ENCODE measurements at places on chromosomes 2 and 18.

- no peak for DNase-seq
Measured at GRCh38 chr2:238107525-238108422, 7.6 kb downstream of the ESPNL start.

GRCh38 chr2:174499371-174499770, 12.5 kb upstream of the GPR155 start:
- no peak for DNase-seq

DNA sequence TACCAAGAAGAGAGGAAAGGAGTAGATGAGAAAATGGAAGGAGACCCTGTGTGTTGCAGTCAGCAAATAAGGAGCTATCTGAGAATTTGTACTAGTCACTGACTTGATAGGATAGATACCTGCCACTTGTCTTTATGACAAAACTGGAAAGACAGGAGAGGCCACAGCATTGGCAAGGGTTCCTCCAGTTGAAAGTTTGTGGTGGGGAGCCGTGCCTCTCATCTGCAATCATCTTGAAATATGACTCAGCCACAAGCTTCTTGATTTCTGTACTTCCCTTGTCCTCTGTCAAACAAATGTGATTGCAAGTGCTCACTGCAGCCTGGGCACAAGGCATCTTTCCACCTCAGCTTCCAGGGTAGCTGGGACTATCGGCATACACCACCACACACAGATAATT, 99.1 kb downstream of the GREB1L start:
- DNase-seq: no peak

- no peak for DNase-seq
Measured at GRCh38 chr18:59876310-59876626, 23.5 kb upstream of the PMAIP1 start.

- DNase-seq: no peak
Measured at GRCh38 chr2:210443527-210443926, 33.0 kb downstream of the LANCL1 start.

DNA sequence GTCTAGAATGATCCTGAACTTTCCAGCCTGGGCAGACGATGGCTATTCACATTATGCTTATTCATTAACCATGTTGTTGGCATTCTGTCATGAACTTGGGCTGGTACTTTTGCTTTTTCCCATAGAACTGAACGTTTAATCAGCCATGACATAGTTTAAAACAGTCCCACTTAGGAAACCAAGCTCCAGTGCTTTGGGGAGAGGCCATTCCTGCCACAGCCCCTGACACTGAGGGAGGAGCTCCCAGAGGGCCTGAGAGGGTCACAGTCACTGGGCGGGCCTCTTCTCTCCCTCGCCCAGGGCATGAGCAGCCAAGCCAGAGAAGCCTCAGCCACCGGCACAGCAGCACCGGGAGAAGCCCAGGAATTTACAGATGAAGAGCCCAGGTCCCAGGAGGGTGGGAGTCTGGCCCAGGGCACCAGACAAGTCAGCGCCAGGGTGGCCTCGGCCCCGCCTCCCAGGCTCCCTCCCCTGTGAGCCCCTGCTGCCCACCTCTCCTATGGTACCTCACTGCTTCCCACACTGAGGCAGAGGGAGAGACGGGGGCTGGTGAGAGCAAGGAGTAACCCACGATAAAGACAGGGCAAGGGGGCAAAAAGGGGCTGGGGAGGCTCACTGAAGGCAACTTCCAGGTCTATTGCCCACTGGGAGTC, 33.6 kb downstream of the MAL start:
- DNase-seq: no peak

- no peak for DNase-seq
Measured at GRCh38 chr2:193965263-193965662, 1691.8 kb upstream of the SLC39A10 start.

DNA sequence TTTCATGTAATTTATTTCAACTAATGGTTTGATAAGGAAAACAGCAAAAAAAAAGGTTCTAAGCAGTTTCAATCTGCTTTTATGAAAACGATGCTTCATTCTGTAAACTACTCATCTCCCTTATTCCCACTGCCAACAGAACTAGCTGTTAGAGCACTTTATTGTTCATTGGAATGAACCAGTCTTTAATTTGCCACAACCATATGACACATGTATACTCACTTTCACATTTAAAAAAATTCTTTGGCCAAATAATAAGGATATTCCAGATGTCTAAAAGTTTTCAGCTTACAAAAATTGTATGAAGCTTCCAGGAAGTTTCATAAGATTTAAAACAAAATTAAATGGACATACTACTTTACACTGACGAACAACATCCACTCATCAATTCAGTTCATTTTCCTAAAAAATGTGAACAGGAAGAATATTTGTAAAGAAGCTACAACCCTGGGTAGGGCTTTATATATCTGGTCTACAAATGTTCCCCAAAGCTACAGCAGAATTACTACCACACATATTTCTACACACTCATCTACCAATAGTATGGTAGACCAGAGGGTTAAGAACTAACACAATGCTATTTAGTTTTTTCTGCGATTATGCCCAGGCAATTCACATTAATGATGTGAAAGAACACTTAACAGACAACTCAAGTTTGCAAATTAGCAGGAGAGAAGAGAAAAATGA, 37.7 kb downstream of the ZNF521 start:
- DNase-seq: no peak

GRCh38 chr2:55610954-55611743, 6.3 kb downstream of the PPP4R3B start:
- no peak for DNase-seq

GRCh38 chr2:37326285-37326684, 1.7 kb upstream of the PRKD3 start:
- no peak for DNase-seq

DNA sequence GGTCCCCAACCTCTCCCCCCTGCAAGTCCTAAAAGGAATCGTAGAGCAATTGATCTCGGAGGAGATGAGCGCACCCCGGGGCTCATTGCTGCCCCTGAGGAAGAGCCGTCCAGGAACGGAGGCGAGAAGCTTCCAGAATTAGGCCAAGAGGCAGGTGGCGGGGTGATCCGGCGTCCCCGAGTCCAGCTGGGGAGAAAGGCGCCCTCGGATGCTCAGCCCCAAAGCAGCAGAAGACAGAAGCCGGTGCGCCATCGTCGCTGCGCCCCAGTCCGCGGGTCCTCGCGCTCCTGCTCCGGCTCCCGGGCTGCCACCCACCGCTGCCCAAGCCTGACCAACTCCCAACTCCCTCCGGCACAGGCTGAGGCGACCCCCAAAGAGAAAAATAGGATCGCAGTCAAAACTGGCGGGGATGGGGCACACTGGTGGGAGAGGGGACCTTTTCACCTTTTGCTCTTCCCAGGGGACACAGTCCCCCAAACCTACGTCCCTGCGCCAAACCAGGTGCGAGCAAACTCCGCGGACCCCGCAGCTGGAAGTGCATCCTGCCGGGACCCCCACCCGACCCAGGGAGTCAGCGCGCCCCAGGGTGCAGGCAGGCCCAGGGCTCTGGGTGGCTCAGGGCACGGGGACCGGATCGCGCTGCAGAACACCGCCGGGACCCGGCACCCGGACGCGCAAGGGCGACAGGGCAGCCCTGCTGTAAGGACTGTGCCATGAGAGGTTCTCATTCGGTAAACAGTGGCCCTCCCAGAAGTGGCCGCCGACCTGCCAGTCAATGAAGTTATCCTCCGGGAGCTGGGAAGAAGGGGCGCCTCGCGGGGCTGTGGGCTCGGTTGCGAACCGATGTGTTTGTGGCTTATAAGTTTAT, 8.4 kb upstream of the MEIS1 start:
- DNase-seq: no peak

DNA sequence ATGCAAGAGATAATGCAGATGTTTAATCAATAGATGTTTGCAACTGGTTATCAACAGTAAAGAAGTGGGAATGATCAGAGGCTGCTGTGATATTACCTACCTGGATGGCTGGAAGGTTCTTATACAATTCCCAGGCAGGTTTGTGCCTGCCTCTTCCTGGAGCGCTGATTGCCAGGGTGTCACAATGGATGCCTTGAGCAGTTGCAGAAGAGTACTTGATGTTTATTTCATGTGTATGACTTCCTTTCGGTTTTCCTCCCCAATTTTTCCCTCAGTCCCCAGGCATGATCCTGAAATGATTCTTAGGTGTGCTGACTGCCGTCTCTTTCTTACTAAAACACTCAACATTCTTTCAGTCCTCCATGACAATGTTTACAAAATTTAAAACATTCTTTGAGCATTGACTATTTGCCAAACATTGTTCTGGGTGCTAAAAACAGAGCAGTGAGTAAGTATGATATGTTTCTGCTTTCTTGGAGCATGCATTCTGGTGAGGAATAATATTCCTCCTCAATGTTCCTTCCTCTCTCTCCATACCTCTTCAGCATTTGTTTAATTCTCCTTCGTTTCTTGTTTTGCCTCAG, 416.6 kb upstream of the TRIB2 start:
- DNase-seq: no peak

DNA sequence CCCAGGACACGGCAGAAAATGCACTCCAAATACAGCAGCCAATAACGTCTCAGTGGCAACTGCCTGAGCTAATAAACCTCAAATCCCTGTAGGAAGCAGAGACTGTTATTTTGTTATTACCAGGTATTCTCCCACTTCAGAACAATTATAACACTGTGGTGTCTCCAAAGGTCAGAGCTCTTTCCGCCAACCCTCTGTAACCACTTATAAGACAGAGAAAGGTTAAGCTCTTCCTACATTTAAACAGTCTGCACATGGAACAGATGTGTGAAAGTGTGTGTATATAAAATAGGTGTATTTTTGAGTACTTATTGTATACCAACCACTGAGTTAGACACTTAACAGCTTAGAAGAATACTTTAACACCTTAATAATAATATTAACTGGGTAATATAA, 64.1 kb downstream of the FBXO15 start:
- no peak for DNase-seq

DNA sequence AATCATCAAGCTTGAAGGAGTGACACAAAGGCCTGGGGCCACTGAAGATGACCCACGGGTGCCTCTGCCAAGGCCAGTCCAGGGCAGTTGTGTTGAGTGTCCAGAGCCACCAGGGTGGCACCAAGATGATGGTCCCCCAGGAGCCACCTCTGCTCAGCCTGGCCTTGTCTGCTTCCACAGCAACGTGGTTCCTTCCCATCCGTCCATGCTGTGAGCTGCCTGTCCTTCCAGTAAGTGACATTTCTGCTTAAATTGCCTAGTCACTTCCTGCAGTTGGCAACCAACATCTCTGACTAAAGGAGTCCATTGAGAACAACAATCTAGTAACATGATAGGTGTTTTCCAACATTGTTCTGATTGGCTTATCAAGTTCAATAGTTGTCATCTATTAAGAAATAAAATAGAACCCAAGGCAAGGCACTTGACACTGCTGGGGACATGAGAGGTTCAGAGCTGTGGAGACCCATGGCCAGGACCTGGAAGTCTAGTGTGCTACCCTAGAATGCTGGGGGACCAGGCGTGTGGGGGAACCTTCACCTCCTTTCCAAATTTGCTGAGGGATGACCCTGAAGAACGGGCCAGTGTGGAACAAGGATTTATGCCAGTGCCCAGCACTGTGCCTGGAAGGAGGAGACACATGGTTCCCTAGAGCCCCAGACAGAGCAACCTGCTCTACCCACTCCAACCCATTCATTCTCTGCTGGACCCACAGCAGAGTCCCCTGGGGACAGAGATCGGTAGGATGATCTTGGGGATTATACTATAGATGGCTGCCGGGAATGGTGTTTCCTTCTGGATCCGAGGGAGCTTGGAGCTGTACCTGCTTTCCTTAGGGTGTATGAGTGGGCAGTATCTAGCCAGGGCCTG, 98.9 kb upstream of the EPC2 start:
- no peak for DNase-seq

- no peak for DNase-seq
Measured at GRCh38 chr2:86370579-86370978, 33.2 kb upstream of the REEP1 start.

- DNase-seq: no peak
Measured at GRCh38 chr2:161919873-161920272, 154.1 kb downstream of the DPP4 start.

- no peak for DNase-seq
Measured at GRCh38 chr18:45026162-45026561, 345.5 kb downstream of the SETBP1 start.

GRCh38 chr18:29383311-29384273, 1206.7 kb upstream of the CDH2 start:
- no peak for DNase-seq

- no peak for DNase-seq
Measured at GRCh38 chr2:160871953-160872352, 288.3 kb upstream of the TANK start.

DNA sequence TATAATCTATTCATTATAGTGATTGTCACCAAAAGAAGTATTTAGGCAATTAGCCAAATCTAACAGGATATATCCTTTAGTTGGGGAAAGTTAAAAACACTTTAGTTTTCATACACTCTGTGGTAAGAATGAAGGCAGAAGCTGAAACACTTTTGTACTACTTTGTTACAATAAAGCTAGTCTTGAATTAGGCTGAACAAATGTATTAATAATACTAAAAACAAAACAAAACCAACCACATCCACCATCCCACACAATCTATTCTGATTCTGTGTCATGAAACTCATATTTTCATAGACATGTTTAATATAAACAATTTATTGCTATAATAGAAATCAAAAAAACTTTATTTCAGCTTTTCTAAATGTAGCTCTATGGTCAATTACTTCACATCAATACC, 508.8 kb downstream of the ZEB2 start:
- DNase-seq: no peak

GRCh38 chr18:78738076-78738690, 241.4 kb upstream of the SALL3 start:
- DNase-seq: no peak

GRCh38 chr2:158923180-158923594, 45.3 kb upstream of the TANC1 start:
- DNase-seq: no peak

GRCh38 chr2:99377879-99378278, 40.7 kb downstream of the EIF5B start:
- no peak for DNase-seq

- DNase-seq: peak; percentile 51
Measured at GRCh38 chr2:238426568-238427434, at the start of gene ASB1. TSS of gene ASB1 (plus strand) at chr2:238426927. CDS start at chr2:238427071, 144 bp downstream.

GRCh38 chr2:76812156-76812555, 710.0 kb downstream of the LRRTM4 start:
- no peak for DNase-seq

DNA sequence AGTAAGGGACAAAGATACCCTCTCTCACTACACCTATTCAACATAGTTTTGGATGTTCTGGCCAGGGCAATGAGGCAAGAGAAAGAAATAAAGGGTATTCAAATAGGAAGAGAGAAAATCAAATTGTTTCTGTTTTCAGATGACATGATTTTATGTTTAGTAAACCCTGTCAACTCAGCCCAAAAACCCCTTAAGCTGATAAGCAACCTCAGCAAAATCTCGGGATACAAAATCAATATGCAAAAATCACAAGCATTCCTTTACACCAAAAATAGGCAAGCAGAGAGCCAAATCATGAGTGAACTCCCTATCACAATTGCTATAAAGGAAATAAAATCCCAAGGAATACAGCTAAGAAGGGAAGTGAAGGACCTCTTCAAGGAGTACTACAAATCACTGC, 1130.7 kb upstream of the PIK3C3 start:
- no peak for DNase-seq

- no peak for DNase-seq
Measured at GRCh38 chr18:36187193-36187825, at the start of gene MOCOS. TSS of gene MOCOS (plus strand) at chr18:36187497. CDS start at chr18:36187540, 43 bp downstream.
